Stimulated activated CD4-positive, alpha-beta T cell treated with anti-CD3 and anti-CD28 coated beads, Interleukin-1b, Interleukin-23, amount 100 ng/mL, for 4 hours (primary cell): ENCODE measurements at places on chromosomes 11 and 22.

GRCh38 chr22:25021409-25021808 is 68.9 kb downstream of the KIAA1671 start:
- no peak for DNase-seq

GRCh38 chr11:110085255-110085838 is 7.8 kb upstream of the ZC3H12C start:
- DNase-seq: no peak

DNA sequence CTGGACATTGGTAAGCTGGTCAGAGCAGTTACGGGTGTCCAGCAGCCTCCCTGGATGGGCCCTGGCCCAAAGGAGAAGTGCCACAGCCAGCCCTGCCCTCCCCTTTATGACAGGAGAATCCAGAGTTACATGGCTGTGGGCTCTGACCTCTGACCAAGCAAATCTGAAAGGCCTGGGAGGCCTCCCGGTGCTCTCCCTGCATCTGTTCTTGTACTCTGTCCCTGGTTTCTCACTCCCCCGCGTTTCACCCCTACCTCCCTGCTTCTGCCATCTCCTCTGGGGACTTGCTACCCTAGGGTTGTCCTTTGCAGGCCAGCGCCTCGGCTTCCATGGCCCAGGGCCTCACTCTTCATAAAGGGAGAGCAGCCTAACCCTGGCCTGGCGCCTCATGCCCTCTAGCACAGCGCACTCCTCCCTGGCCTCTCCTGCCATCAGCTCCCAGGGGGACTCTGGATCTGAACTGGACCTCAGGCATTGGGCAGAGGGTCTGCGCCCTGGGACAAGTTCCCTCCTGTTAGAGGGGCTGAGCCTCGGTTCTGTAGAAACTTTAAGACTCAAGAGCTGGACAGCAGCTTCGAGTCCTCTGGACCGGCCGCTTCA is 10.7 kb downstream of the PICK1 start:
- DNase-seq: no peak

- no peak for DNase-seq
Measured at GRCh38 chr11:72069200-72069599, 11.1 kb downstream of the NUMA1 start.

- DNase-seq: peak; percentile 42
Measured at GRCh38 chr11:18727479-18728236, 1.7 kb upstream of the IGSF22 start.

DNA sequence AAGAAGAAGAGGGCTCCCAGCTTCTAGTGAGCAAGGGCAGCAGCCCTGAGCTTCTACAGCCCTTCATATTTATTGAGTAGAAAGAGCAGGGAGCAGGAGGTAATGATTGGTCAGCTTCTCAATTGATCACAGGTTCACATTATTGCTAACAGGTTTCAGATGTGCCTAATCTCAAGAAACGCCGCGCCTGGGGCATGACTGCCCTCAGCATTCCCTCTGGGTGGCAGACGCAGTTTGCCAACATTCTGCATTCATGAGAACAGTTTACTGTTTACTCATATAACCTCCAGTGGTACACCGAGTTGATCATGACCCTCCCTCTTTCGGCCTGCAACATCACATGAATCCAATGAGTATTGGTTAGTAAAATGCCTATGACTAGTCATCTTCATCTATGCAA is 4.7 kb upstream of the ZNF74 start:
- no peak for DNase-seq
